ENCODE measurements at places on chromosomes 1 and 21. TPM values are rescaled to one million over a fixed set of nuclear protein-coding genes. Genes with fewer than 3 reads are reported as not detected.

DNA sequence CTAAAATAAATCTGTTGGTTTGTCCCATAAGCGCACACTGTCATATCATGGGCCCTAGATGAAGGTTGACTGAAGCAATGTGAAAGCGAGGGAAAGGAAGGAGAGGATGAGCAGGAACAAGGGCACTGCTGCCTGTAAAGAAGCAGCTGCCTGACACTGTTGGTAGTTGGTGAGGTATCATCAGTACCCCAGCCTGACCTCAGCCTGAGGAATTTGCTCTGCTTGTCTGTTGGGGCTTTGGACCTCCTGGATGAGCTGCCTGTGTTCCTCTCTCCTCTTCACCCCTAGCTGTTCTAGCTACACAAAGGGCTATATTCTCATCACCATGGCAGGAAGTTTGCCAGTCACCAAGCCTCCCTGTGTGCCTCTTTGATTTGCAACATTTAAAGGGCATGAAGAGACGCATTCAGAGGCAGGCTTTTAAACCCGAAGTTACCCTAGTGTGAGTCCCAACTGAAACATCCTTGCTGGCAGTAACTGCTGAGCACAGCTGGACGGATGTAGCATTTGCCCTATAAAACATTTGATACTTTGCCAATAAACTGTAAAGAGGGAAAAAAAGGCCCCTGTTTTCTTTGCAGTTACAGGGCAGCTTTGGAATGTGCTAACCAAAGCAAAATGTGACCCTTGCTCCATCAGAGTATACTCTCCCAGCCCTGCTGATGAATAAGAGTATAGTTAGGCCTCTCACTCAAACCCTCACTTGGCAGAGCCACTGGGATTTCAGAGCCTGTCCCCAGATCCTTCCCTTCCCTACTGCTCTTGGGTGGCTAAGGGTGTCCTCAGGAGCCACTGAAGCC, 22.2 kb upstream of the SPATA6 start:
- no peak for DNase-seq

DNA sequence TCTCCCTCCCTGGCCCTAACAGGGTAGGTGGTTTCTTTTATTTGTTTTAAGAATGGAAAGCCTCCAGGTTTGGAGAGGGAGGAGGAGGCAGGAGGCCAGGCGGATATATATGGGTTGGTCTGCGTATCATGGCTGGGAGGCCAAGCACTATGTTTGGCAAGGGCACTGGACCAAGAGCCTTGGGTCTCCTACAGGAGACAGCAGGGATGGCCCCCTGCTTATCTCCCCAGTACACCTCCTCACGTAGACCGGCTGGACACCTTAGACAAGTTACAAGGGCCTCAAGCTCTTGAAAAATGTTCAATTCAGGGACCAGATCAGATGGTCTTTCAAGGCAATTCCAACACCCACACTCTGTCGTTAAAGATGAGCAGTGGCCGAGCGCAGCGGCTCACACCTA, 10.9 kb downstream of the SLC41A1 start:
- DNase-seq, result no peak

The DYRK3 gene
- total RNA-seq, result 9.2 TPM

DNA sequence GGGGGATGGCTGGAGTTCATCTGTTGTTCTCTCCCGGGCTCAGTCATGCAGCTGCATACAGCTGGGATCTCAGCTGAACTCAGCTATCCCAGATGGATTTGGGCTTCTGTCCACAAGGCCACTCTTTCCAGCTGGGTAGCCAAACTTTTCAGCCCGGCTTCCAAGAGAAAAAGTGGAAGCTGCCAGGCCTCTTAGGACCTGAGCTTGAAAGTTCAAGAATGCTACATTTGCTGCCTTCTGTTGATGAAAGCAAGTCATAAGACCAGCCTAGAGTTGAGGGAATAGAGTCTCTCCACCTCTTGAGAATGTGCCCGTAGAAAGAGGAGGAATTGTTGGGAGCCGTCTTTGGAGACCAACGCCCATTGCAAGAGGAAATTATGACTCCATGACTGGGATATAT, 95.3 kb downstream of the C1orf21 start:
- DNase-seq, result no peak

The OR2T29 gene
- not detected for total RNA-seq

DNA sequence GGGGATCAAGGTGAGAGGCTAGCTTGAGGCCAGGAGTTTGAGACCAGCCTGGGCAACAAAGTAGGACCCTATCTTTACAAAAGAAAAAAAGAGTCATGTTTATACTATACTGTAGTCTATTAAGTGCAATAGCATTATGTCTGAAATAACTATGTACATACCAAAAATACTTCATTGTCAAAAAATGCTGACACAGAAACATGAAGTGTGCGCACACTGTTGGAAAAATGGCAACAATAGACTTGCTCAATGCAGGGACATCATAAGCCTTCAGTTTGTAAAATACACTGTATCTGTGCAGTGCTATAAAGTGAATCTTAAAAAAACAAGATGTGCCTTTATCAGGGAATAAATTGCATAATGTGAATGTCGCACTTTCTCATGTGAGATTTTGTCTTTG, 14.1 kb upstream of the NID1 start:
- no peak for DNase-seq

- DNase-seq, result peak; percentile 10
These were observed 58.3 kb downstream of the CD46 start for GRCh38 chr1:207810173-207810572.

DNA sequence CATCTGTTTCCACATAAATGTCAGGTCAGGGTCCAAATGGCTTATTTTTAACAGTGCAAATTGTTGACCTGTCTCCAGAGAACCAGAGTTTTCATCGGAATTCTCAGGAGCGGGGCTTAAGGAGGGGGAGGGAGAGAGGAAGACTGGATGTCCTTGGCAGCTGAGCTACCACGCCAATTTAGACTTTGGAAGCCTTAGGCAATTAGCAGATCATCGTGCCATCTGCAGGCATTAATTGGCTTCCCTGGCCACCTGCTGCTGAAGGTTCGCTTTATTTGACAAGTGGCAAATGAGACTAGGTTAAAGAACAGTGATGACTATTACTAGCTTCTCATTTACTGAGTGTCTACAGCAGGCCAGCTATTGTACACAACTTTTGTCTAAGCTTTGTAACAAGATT, 43.7 kb downstream of the HLX start:
- no peak for DNase-seq

GRCh38 chr21:34702341-34703170, 33.8 kb downstream of the CLIC6 start:
- DNase-seq, result no peak

The XKR8 gene
- total RNA-seq, result 10.0 TPM

DNA sequence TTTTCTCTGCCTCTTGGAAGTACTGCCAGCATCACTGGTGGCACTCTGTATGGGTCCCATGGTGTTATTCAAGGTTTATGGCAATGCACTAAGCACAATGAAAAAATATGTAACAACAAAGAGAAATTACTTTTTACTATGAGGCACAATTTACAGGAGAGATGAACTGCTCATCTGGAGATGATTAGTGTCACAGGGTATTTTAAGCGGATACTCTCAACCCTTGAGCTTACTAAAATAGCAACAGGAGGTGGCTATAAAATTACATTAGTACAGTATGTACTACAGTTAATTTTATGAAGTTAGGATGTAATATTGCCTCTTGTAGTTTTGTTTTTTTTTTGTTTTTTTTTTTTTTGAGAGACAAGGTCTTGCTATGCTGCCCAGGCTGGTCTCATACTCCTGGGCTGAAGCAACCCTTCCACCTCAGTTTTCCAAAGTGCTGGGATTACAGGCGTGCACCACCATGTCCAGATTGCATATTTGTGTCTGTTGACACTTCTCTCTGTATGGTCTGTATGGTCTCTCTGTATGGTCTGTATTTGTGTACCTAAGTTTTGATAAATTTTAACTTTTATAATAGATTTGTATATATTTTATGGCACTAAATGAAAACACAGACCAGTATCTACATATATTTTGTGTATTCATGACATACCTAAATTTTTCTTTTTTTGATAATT, 175.6 kb upstream of the HP1BP3 start:
- no peak for DNase-seq
